Stimulated activated CD8-positive, alpha-beta memory T cell treated with anti-CD3 and anti-CD28 coated beads, Interleukin-7, amount 100 ng/mL, for 4 hours (primary cell): ENCODE measurements at places on chromosomes 2 and 18.

- no peak for DNase-seq
Measured at GRCh38 chr2:65498396-65498795, 66.0 kb upstream of the SPRED2 start.

DNA sequence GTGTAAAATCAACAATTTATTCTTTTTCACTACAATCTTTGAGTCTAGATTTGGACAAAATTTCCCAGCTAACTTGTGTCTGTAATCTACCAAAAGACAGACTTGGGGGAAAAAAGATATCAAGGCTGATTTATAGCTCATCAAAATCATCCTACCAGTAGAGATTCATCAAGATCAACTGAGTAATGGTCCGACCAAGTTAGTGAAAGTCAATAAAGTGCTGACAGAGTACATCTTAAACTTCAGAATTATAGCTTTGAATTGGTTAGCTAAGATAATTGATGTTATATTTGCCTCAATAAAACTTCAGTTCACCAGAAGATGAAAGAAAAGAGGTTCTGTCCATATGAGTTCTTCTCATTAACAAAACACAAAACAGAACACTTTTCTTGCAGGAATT lies 207.1 kb upstream of the KYNU start:
- no peak for DNase-seq

DNA sequence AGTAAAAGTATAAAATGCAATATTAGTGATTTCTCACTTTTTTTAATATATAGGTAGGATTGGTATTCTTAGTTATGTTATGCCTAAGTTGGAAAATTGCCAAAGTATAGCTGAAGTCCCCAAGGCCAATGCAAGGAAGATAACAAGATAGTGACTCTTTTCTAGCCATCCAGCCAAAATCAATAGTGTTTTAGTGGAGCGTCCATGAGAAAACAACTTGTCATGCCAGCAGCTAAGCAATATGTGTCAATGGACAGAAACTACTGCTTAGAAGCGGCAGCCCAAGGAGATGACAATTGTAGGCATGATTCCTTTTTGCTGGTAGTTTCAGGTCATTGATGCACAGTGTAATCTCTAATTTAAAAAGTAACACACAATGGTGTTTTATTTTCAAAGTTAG lies 1444.6 kb downstream of the SUCLG1 start:
- DNase-seq, result no peak

DNA sequence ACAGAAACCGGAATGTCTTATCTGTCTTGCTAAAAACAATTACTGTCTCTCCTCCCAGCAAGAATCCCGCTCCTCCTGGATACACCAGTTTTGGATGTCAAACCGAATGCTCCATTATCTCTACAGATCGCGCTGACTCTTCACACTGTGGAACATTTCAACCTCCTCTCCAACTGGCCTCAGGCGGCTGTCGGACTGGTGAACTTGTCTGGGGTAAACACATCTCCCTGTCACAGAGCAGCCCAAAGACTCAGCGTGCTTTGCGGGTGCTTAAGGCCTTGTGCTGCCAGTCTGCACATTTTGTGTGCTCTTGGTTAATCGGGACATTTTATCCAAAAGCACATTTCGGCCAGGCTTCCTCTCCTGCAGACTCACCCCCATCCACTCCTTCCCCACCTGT lies 173.1 kb downstream of the ICOS start:
- no peak for DNase-seq

DNA sequence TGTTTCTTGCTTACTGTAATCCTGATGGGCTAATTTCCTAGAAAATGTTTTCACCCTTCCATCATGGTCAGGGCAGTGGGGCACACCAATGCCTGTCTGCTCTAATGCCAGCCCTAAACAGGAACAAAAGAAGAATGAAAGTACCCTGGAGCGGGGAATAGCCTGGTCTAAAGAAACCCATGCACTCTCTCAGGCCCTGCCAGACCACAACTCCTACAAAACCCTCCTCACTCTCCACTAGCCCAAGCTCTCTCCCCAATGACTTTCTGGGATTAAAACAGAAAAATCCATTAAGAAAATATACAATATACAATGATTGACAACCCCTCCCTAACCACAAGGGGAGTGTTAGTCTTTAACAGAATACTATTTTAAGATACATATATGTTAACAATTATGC lies 67.6 kb downstream of the AAK1 start:
- no peak for DNase-seq
